Adrenal gland (tissue), 19 donors: ENCODE measurements at places on chromosomes 12 and 14. TPM values are rescaled to one million over a fixed set of nuclear protein-coding genes. Genes with fewer than 3 reads are reported as not detected.

- DNase-seq = no peak
- H3K4me1 ChIP-seq = peaks cover 24% of the 10 kb centered on the region
- H3K27me3 ChIP-seq = no peaks in the 10 kb centered on the region
- no peak overlapping the region for H3K27ac ChIP-seq
Measured at GRCh38 chr12:106953352-106954250, 2.1 kb upstream of the TMEM263 start.

- no peak overlapping the region for H3K4me3 ChIP-seq
- no peaks in the 10 kb centered on the region for H3K36me3 ChIP-seq
- H3K27ac ChIP-seq = no peak overlapping the region
Measured at GRCh38 chr12:59004456-59004855, 84.2 kb upstream of the LRIG3 start.

DNA sequence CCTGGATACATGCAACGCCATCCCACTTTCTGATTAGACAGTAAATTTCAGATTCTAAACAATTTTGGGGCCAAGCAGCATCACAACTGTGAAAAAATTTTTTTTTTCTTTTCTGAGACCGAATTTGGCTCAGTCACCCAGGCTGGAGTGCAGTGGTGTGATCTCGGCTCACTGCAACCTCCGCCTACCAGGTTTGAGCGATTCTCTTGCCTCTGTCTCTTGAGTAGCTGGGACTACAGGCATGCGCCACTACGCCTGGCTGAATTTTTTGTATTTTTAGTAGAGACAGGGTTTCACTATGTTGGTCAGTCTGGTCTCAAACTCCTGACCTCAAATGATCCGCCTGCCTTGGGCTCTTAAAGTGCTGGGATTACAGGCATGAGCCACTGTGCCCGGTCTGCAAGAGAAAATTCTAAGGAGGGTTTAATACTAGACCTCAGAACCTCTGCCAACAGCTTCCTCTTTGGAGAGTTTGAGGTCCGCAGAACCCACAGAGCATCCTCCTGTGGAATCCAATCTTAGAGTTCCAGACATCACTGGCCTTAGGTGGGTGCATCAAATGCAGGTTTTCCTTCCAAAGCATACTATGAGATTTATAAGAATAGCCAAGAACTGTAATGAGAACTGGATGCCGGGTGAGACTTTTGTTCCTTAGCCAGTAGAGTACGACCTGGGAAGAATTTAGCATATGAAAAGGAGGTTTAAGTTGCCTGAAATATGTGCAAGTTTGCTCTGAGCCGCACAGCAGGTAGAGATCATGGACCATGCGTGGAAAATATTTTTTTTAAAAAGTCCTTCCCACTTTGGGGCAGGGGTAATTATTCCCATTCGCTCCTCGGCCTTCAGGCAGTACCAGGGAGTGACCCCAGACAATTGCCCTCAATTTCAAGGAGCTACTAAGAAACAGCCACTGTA, 7.8 kb upstream of the PHC1 start:
- no peak for DNase-seq
- H3K4me3 ChIP-seq = no peak overlapping the region
- H3K4me1 ChIP-seq = no peaks in the 10 kb centered on the region
- H3K27ac ChIP-seq = no peak overlapping the region
- no peaks in the 10 kb centered on the region for H3K27me3 ChIP-seq

GRCh38 chr14:104550340-104550860, 29.2 kb upstream of the C14orf180 start:
- H3K36me3 ChIP-seq = no peaks in the 10 kb centered on the region
- H3K27ac ChIP-seq = no peak overlapping the region
- no peaks in the 10 kb centered on the region for H3K4me1 ChIP-seq
- peaks cover 5% of the 10 kb centered on the region for H3K27me3 ChIP-seq
- no peak for DNase-seq
- no peak overlapping the region for H3K4me3 ChIP-seq

- H3K36me3 ChIP-seq = no peaks in the 10 kb centered on the region
- no peaks in the 10 kb centered on the region for H3K4me1 ChIP-seq
- no peak for DNase-seq
- no peak overlapping the region for H3K27ac ChIP-seq
- no peak overlapping the region for H3K4me3 ChIP-seq
Measured at GRCh38 chr14:64728856-64729255, 24.6 kb downstream of the PLEKHG3 start.

- no peaks in the 10 kb centered on the region for H3K27me3 ChIP-seq
- no peak overlapping the region for H3K4me3 ChIP-seq
- no peak overlapping the region for H3K27ac ChIP-seq
- no peak for DNase-seq
- H3K4me1 ChIP-seq = peaks cover 16% of the 10 kb centered on the region
Measured at GRCh38 chr12:946212-946611, 3.3 kb downstream of the RAD52 start.

GRCh38 chr14:39873791-39874190, 441.6 kb upstream of the FBXO33 start:
- DNase-seq = no peak
- H3K27ac ChIP-seq = no peak overlapping the region
- H3K27me3 ChIP-seq = no peaks in the 10 kb centered on the region
- H3K4me1 ChIP-seq = no peaks in the 10 kb centered on the region
- no peak overlapping the region for H3K4me3 ChIP-seq
- H3K36me3 ChIP-seq = no peaks in the 10 kb centered on the region

DNA sequence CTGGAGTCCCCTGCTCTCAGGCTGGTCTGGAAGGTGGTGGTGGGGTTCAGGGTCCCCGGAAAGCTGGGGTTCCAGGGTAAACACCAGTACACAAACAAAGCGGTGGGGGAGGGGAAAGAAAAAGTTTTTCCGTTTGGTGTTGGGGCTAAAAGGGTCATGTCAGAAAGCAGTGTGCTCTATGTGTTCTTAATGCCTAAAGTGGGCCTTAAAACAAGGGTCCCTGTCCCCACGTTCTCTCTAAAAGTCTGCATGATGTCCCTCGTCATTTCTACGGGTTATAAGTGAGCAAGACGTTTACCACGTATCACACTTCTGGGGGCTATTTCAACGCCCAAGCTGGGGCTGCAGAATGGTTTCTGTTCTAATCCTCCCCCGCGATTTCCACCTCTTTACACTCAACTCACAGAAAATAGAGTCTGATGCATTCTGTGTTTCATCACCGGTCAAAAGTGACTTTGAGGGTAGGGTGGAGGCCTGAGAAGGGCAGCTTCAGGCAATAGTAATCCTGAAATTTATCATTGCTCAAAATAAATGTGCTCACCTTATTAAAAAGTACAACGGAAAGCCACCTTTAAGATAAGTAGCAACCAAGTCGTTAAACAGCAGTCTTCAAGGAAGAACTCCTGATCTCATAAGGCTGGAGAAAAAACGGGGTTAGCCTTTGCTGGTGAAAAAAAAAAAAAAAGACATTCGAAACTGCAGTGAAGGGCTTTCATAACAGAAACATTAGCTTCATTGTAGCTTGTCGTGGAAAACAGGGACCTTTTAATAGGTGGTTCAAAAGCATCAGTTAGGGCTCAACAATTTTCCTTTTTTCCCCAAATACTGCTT, 63.9 kb upstream of the PTGR2 start:
- H3K4me3 ChIP-seq = peak overlapping the region; percentile 71
- peak overlapping the region; percentile 96 for H3K27ac ChIP-seq
- H3K4me1 ChIP-seq = peaks cover 69% of the 10 kb centered on the region
- H3K27me3 ChIP-seq = no peaks in the 10 kb centered on the region
- DNase-seq = no peak

DNA sequence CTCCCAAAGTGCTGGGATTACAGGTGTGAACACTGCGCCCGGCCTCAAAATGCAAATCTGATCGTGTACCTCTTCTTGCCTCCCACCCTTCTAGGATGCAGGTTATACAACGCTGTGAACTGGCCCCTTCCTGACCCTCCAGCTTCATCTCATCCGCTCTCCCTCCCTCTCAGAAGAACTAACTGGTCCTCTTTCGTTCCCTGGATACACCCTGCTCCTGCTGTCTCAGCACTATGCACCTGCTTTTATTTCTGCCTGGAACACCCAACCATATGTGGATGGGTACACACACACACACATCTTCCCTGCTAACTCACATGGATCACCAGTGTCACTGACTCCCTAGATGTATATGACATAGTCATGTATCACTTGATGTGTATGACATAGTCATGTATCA, 56.1 kb upstream of the VASH1 start:
- H3K27ac ChIP-seq = no peak overlapping the region
- no peak for DNase-seq
- peaks cover 5% of the 10 kb centered on the region for H3K4me1 ChIP-seq
- H3K36me3 ChIP-seq = no peaks in the 10 kb centered on the region
- H3K4me3 ChIP-seq = no peak overlapping the region

DNA sequence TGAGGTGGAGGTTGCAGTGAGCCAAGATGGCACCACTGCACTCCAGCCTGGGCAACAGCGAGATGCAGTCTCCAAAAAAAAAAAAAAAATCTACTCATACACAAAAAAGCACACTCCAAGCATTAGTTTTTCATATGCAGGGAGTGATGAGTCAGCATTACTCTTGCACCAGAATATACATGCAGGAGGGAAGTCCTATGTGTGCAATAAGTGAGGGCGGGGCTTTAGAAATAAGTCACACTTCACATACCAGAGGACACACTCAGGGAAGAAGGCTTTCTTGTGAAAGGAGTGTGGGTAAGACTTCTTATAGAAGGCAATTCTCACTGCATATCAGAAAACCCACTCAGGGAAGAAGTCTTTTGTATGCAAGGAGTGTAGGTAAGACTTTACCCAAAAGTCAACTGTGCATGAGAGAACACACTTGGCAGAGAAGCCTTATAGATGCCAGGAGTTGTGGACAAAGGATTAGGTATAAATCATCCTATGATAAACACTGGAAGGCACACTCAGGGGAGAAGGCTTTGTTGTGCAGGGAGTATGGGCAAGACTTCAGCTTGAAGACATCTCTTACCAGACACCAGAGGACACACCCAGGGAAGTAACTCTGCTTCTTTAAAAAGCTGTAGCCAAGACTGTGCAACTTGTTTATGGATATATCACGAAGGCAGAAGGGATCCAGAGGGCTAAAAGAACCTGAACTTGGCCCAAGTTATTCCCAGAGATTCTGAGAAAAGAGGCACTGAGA, 50.5 kb downstream of the ATF7 start:
- H3K4me3 ChIP-seq = no peak overlapping the region
- no peak overlapping the region for H3K27ac ChIP-seq

GRCh38 chr12:70048521-70049250, 194.5 kb upstream of the CNOT2 start:
- H3K27me3 ChIP-seq = no peaks in the 10 kb centered on the region
- no peak overlapping the region for H3K27ac ChIP-seq
- no peaks in the 10 kb centered on the region for H3K36me3 ChIP-seq
- H3K4me3 ChIP-seq = no peak overlapping the region

- no peak overlapping the region for H3K27ac ChIP-seq
Measured at GRCh38 chr14:69688299-69688649, 76.9 kb downstream of the SUSD6 start.

DNA sequence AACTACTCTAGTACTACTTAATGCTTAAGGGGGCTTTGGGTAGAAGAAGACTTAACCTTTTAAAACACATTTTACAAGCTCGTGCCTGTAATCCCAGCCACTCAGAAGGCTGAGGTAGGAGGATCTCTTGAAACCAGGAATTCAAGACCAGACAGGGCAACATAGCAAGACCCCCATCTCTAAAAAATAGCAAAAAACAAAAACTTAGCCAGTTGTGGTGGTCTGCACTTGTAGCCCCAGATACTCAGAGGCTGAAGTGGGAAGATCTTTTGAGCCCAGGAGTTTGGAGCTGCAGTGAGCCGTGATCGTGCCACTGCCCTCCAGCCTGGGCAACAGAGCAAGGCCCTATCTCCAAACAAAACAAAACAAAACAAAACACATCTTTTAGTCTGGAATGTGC, 39.7 kb upstream of the PARP11 start:
- H3K36me3 ChIP-seq = no peaks in the 10 kb centered on the region
- no peak overlapping the region for H3K27ac ChIP-seq
- H3K4me1 ChIP-seq = no peaks in the 10 kb centered on the region
- H3K27me3 ChIP-seq = no peaks in the 10 kb centered on the region

DNA sequence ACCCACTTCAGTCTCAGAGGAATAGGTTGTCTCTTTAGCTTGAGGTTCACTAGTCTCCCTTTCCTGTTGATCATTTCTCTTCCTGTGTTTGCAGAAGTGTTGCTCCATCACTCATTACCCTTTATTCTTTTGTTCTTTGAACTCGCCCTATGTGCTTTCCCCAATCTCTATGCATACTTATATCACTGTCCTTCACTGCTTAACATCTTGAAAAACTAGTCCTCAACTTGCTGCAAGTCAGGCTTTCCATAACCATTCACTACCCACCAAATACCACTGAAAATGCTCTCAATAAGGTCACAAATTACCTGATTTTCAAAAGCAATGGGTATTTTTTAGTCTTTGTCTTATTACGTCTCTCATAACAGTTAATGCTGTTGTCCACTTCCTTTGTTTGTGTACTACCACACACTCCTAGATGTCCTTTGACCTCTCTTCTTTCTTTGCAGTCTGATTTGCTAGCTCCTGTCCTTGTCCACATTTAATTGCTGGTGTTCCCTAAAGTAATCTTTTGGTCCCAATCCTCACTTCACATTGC, 80.8 kb downstream of the RIC8B start:
- no peaks in the 10 kb centered on the region for H3K27me3 ChIP-seq
- peaks cover 9% of the 10 kb centered on the region for H3K36me3 ChIP-seq
- no peak overlapping the region for H3K27ac ChIP-seq
- H3K4me3 ChIP-seq = no peak overlapping the region

- H3K36me3 ChIP-seq = no peaks in the 10 kb centered on the region
- no peaks in the 10 kb centered on the region for H3K27me3 ChIP-seq
- peaks cover 9% of the 10 kb centered on the region for H3K4me1 ChIP-seq
- no peak overlapping the region for H3K27ac ChIP-seq
- DNase-seq = no peak
- no peak overlapping the region for H3K4me3 ChIP-seq
Measured at GRCh38 chr14:90600619-90601018, 203.8 kb downstream of the CALM1 start.

DNA sequence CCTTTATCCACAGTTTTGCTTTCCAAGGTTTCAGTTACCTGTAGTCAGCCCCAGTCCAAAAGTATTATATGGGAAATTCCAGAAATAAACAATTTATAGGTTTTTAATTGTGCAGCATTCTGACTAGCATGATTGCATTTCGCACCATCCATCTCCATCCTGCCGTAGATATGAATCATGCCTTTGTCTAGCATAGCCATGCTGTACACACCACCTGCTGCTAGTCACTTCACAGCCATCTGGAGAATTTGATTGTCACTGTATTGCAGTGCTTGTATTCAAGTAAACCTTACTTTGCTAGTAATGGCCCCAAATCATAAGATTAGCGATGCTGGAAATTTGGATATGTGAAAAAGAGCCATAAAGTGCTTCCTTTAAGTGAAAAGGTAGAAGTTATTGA, 36.0 kb downstream of the MUCL1 start:
- no peaks in the 10 kb centered on the region for H3K36me3 ChIP-seq
- H3K4me1 ChIP-seq = no peaks in the 10 kb centered on the region
- H3K27me3 ChIP-seq = no peaks in the 10 kb centered on the region
- no peak for DNase-seq

GRCh38 chr12:102426599-102427542, 53.5 kb downstream of the IGF1 start:
- no peaks in the 10 kb centered on the region for H3K27me3 ChIP-seq
- no peaks in the 10 kb centered on the region for H3K36me3 ChIP-seq
- DNase-seq = no peak
- H3K4me1 ChIP-seq = no peaks in the 10 kb centered on the region

- no peaks in the 10 kb centered on the region for H3K4me1 ChIP-seq
- no peak overlapping the region for H3K4me3 ChIP-seq
- no peaks in the 10 kb centered on the region for H3K36me3 ChIP-seq
- H3K27me3 ChIP-seq = no peaks in the 10 kb centered on the region
- no peak for DNase-seq
- no peak overlapping the region for H3K27ac ChIP-seq
Measured at GRCh38 chr14:68308726-68309520, 483.9 kb downstream of the ZFP36L1 start.

The LRCOL1 gene
- total RNA-seq = not detected

The KRT85 gene
- total RNA-seq = not detected

The JAG2 gene
- 3.8 TPM for total RNA-seq

The SDR9C7 gene
- not detected for total RNA-seq

The TDG gene
- 18.6 TPM for total RNA-seq

The FAM90A1 gene
- 0.41 TPM for total RNA-seq
